ENCODE measurements at places on chromosomes 3 and 15.

DNA sequence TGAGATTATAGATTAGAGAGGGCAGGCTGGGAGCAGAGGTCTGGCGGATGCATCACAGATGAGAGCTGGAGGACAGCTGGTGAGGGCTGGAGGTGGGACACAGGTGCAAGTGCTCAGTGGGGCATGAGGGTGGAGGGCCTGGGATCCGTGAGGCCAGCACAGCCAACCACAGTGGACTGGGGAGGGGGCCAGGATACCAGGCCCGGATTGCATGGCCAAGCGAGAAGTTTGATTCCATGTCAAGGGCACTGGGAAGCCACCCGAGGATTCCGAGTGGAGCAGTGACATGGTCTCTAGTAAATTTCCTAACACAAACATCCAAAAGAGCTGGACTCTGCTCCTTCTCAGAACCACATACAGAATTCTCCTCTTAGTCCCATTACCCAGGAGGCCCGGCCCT, 44.0 kb upstream of the SLC41A3 start:
- DNase-seq, result no peak

- no peak for DNase-seq
Observed at GRCh38 chr3:130572769-130573168, 55.8 kb downstream of the COL6A6 start.

DNA sequence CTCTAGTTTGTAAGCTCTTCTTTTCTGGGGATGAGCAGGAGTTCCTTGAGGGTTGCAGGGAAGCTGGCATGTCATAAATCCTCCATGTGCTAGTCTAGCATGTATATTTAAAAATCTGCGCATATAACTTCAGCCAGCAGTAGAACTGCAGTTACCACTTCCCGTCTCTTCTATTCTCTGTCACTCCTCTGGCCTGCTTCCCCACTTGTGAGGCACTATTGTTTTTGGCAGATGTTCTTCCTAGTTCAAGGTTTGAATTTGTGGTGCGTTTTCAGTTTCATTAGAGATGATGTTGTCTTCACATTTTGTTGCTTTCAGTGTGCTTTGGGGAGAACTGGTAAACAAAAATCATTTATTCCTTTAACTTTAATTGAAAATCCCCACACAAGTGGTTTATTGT, 169.1 kb upstream of the ZPLD1 start:
- DNase-seq, result no peak

- no peak for DNase-seq
Observed at GRCh38 chr3:10635446-10636076, 130.2 kb upstream of the ATP2B2 start.

GRCh38 chr15:40081691-40082194, 26.9 kb downstream of the BMF start:
- DNase-seq, result no peak

DNA sequence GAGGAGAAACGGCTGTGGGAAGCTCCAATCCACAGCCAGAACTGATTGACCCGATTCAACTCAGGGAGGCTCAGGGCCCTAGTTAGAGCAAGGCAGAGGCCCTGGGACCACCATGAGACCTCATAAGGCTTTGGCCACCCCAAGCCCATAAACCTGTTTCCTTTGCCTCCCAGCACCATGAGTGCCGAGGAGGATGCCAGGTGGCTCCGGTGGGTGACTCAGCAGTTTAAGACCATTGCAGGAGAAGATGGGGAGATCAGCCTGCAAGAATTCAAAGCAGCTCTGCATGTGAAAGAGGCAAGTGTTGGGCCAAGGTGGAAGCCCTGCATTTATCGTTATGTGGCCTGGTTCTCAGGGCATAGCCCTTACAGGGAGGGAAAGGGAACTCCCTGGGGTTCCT, 11.9 kb downstream of the NOX5 start:
- no peak for DNase-seq

DNA sequence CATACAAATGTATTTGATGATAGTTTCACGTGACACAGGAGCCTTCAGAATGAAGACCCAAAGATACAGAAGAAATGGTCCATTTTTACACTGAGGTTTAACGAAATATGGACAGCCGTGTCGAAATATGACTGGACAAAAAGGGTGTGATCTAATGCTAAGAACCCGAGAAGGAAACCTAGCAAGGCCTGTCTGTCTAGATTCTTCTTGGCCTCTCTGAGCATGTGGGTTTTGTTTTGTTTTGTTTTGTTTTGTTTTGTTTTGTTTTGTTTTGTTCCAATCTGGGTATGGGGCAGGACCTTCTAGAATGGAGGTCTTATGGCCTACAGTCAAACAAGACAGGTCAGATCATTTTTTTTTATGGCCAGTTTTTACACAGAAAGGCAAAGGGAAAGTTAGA, 242.7 kb upstream of the STT3B start:
- no peak for DNase-seq

DNA sequence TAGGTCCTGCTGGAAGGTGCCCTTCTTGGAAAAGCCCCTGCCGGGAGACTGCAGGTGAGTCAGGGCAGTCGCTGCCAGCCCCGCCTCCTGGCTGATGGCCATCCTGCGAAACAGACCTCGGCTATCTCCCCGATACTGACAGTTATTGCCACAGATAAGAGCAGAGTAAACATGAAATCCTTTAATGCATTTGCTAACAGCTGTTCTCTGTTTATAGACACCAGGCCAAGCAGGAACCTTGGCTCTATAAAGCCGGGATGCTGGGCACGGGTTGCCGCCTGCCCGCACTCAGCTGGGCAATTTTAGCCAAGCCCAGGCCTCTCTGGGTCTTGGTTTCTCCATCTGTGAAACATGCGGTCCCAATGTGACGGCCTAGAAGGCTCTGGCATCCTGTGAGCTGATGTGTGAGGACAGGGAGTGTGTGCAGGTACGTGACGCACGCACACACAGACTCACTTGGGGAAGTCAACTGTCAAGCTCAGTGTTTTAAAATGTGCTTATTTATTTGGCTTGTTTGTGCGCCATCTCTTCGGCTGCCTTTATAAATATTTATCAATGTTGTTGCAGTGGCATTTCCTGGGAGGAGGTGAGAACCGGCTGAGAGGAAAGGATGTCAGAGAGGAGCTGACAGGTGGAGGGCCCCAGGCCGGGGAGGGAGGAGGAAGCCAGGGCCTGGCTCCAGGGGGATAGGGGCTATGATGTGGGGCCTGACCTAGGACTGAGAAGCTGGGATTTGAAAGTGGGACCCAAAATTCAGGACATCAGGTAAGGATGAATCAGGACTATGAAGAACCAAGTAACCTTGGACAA, 50.8 kb upstream of the PRR23E start:
- no peak for DNase-seq

- no peak for DNase-seq
Observed at GRCh38 chr15:86159468-86159867, 79.8 kb downstream of the AGBL1 start.

- no peak for DNase-seq
Observed at GRCh38 chr3:43766672-43767465, 76.1 kb downstream of the ABHD5 start.

DNA sequence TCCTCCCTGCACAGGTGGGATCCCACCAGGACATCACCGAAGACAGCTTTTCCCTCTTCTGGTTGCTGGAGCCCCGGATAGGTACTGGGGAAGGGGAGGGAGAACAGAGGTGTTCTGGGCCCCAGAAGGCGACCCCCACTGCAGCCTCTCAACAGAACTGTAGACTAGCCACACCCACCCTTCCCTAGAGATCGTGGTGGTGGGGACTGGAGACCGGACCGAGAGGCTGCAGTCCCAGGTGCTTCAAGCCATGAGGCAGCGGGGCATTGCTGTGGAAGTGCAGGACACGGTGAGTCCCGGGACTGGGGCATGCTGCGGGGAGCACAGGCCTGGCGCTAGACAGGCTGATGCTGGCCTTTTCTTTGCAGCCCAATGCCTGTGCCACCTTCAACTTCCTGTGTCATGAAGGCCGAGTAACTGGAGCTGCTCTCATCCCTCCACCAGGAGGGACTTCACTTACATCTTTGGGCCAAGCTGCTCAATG, 809 bp downstream of the NDUFAF3 start:
- DNase-seq, result no peak

DNA sequence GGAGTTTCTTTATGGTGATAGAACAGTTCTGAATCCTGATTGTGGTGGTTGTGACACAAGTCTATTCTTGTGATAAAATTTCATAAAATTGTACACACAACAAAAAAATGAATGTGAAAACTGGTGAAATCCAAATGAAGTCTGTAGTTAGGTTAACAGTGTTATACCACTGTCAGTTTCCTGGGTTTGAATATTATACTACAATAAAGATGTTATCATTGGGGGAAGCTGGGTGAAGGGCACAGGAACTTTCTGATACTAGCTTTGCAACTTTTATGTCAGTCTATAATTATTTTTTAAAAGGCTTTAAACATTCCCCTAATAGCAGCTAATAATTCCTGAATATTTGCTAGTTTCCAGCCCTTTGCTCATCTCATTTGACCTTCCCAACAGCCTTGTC, 319.8 kb downstream of the LRTM1 start:
- no peak for DNase-seq

DNA sequence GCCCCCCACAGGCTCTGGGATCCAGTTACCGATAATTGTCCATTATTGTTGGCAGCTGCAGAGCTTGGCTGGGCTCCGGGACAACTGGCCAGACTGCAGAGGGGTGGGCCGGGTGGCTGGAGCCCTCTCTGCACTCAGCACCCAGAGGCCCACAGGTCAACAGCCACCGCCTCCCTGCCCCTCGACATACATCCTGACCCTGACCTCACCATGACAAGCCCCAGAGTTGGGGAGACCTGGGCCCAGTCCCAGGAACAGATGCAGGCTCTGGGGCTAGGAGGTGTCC, 22.4 kb downstream of the PTH1R start:
- DNase-seq, result no peak

DNA sequence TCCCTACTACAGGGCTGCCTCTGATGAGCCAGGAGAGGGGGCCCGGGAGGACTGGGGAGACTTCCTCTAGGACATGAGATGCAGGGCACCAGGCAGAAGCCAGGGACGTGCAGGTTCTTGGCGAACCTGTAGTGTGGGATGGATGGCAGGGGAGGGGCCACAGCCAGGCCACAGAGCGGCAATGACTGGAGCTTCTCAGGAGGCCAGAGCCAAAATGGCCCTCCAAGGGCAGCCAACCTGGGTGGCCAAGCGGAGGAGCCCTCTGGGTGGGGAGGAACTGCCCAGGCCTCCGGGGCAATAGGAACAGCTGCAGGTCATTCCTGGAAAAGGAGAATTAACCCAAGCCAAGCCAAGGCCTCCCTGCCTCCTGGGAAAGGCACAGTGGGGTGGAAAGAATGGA, 224.5 kb downstream of the XXYLT1 start:
- DNase-seq, result no peak

GRCh38 chr3:12798559-12799179, 2.2 kb downstream of the CAND2 start:
- DNase-seq, result no peak

- DNase-seq, result no peak
Observed at GRCh38 chr3:174098746-174099145, 701.2 kb downstream of the NLGN1 start.

DNA sequence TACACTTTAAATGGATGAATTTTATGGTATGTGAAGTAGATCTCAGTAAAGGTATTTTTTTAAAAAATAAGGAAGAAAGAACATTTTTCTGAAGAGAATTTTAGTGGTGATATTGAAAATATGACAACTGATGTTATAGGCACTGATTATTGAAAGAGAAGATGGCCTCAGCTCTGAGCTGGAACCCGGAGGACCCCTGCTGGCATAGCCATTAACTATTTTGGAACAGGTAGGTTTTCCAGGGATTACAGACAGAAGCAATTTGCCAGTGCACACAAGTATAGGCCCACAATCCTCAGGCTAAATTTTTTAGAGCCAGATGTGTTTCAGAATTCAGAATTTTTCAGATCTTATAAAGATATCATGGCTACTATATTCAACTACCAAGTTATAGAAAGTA, 315.9 kb upstream of the GPR149 start:
- no peak for DNase-seq

GRCh38 chr3:8298021-8298954, 203.3 kb upstream of the LMCD1 start:
- no peak for DNase-seq

GRCh38 chr3:107993771-107994170, 97.1 kb downstream of the CD47 start:
- DNase-seq, result no peak

DNA sequence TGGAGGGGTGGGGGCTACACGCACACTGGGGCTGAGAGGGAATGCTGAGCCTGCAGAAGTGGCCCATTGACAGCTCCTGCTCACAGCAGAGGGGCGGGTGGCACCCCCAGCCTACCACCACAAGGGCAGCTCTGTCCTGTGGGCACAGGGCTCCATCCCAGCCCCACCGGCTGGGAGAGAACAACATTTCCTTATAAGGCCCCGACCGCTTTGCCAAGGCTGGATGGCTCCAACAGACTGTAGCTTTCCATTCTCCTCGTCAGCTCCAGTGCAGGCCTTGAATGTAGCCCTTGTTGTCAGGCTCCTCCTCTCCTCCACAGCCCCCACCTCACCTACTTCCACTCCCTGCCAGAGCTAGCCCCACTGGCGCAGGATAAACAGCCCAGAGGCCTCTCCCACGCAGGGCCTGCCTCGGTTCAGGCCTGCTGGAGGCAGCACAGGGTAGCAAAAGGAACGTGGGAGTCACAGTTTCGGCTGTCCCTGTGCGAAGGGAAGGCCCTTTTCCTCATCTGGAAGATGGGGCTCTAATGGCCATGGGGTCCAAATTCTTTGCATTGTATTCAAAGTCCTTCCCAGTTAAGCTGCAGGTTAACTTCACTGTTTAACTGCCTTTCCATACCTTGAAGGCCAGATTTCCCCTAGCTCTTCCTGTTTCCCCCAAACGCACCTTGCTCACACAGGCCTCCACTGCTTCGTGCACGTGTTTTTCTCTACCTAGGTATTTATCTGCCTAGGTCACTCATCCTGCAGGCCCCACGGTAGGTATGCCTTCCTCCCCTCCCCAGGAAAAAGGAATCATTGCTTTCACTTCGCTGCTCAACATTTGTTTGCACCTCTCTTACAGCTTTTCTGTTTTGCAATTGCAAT, 101.6 kb upstream of the LPP start:
- DNase-seq, result no peak

- no peak for DNase-seq
Observed at GRCh38 chr15:70226337-70226980, 128.7 kb upstream of the TLE3 start.

- DNase-seq, result no peak
Observed at GRCh38 chr3:66037330-66037985, 1.3 kb downstream of the MAGI1 start.

- no peak for DNase-seq
Observed at GRCh38 chr3:29156086-29156715, 124.7 kb upstream of the RBMS3 start.

- DNase-seq, result no peak
Observed at GRCh38 chr15:33515121-33515520, 204.4 kb downstream of the RYR3 start.

DNA sequence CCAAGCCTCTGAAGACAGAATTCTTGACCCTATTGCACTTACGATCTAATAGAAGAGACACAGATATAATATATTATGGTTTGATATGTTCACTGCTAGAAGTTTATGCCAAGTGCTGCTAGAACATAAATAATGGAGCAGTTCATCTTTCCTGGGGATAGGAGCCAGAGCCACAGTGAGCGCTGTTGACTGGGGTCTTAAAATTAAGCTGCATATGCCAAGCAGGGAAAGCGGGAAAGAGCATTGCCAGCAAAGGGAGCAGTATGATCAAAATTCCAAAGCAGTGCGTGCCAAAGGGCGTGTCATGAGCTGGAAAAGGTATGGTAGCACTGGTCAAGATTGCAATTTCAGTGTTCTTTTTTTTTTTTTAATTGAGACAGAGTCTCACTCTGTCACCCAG, 49.1 kb upstream of the ABHD2 start:
- DNase-seq, result no peak
